Left renal cortex interstitium (tissue), 4 donors: ENCODE measurements at places on chromosomes 7 and 10. TPM values are rescaled to one million over a fixed set of nuclear protein-coding genes. Genes with fewer than 3 reads are reported as not detected.

DNA sequence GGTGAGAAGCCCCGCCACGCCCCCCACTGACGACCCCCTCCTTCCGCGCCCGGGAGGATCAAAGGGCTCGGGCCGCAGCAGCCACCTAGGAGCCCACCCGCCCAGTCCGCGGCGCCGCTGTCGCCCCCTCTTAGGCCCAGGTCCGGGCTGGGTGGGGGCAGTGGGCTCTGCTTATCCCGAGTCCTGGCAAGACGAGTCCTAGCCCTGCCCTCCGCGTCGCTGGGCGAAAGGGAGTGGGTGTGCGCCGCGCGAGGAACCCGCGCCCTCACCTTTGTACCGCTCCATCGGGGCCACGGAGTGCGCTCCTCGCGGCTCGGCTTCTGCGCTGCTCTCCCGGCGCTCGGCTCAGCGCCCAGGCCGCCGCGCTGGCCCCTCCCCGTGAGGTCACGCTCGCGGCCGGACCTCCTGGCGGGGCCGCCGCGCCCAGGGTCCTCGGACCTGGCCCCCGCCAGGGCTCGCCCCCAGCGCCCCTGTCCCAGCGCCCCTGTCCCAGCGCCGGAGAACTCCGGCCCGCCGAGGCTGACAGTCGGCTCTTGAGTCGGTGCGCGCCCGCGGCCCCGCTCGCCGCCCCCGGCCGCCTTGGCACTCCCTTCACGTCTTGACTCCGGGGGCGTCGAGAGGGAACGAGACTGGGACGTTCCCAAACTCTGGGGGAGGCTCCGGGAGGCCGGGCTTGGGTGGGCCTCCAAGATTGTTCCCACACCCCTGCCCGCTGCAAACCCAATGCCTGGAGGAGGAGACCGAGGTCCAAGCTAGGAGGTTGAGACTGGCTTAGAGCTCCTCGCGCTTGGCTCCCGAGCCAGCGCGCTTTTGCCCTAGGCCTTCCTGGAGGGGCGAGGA lies at the start of gene AFAP1L2:
TSS of gene AFAP1L2 (minus strand) at position 332 of the 840 bp plus-strand sequence. CDS start at position 285, 47 bp downstream.
- no peak for DNase-seq

DNA sequence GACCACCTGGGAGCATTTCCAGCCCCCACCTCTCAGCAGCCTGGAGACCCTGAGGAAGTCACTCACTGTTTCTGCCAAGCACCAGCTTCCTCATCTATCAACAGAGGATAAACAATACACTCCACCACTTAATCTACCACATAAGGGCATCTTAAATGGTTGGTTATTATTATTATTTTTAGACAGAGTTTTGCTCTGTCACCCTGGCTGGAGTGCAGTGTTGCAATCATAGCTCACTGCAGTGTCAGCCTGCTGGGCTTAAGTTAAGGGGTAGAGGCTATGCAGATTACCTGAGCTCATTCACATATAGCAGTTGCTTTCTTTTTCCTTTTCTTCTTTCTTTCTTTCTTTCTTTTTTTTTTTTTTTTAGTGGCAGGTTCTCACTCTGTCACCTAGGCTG lies 59.5 kb upstream of the ELN start:
- DNase-seq, result no peak

AKR1C8 gene
- polyA plus RNA-seq, result 0.43 TPM

SAMD9L gene
- 5.1 TPM for polyA plus RNA-seq

GRCh38 chr7:152587366-152587765 lies 88.6 kb downstream of the XRCC2 start:
- no peak for DNase-seq

OR9A2 gene
- polyA plus RNA-seq, result not detected

DNA sequence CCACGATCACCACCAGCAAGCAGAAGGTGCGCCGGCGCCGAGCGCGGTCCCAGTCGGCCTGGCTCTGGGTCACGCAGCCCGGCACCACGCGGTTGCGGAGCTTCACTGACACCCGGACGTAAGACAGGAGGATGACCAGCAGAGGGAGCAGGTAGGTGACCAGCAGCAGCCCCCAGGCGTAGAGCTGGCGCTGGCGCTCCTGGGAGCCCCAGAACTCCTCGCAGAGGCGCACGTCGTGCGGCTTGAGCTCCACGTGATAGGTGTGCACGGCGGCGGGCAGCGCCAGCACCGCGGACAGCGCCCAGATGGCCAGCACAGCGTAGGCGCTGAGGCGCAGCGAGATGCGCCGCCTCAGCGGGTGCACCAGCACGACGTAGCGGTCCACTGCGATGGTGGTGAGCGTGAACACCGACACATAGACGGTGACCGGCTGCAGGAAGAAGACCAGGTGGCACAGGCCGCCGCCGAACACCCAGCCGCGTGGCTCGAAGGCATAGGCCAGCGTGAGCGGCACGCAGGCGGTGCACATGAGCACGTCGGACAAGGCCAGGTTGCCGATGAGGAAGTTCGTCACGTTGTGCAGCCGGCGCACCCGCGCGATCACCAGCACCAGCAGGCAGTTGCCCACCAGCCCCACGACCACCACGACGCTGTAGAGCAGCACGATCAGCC lies 920 bp downstream of the PRLHR start:
- peak; percentile 73 for DNase-seq

GHRHR gene
- 0.43 TPM for polyA plus RNA-seq

DNA sequence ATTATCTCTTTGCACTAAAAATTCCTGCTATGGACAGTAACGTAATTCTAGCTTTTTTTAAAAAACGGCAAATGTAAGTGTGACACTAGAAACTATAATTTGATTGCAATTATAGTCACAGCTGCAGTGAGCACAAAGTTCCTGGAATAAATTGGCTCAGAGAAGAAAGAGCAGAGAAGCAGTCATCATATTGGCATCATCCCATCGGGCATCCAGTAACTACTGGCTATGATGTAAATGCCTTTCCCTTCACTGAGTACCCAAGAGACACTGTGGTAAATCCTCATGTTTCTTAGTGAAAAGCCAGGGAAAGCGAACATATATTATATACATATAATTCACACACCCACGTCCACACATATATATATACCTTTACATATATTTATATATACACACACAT lies 43.6 kb downstream of the PIP4K2A start:
- DNase-seq, result no peak

DNA sequence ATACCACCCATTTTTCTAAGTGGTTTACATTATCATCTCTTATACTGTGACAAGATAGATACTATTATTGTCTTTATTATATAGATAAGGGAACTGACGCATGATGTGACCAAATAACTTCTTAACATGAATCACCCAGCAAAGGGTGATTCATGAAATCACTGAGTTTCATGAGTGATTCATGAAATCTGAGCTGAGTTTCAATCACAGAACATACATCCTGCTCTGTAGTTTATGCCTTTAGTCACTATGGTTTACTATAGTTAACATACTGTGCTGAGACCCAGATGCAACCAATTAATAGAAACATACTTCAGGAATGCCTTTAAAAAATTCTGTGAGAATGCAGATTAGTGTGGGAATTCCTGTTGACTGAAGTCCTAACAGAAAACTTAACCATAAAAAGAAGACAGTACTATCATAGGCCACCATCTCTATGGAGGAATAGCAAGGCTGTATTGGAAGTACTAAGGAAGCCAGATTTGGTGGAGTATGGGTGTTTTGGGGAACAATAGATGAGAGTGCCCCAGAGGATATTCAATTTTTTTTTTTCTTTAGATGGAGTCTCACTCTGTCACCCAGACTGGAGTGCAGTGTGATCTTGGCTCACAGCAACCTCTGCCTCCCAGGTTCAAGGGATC lies 43.1 kb upstream of the SEMA3A start:
- DNase-seq, result no peak
